ENCODE measurements at places on chromosomes 13 and 19.

DNA sequence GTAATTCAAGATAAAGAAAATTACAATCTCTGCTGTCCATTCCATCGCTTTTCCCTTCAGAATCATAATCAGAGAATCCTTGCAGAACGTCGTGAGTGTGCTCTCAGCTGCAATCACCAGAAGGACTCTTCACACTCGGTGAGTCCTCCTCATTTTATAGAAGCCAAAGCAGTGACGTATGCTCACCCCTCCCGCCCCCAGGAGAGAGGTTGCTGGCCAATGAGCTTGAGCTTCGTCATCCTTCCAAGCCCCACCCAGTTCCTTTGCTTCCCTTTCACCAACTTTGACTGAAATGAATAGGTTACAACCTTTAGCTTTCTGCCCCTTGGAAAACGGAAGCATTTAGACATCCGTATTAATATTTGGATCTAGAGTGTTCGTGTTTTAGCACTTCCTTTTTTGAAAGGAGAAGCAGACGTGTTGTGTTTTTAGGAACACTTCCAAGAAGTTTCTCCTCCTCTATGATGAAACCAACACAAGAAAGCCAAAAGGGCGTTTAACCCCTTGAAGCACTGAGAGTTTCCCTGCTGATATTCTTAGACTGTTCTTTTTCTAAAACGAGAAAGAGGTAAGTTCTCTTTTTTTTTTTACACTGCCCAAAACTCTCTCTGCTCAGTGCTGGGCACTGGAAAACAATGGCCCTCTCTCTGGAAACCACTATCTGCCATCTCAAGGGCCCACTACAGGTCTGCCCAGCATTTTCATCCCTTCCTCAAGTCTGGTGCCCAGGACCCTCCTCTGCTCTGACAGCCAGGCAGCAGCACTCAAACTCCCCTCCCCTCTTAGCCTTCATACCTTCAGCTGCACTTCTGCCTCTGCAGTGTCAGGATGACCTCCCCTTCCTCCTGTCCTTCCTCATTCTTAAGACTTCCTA, 44.3 kb upstream of the CEACAM21 start:
- DNase-seq: peak; percentile 71

DNA sequence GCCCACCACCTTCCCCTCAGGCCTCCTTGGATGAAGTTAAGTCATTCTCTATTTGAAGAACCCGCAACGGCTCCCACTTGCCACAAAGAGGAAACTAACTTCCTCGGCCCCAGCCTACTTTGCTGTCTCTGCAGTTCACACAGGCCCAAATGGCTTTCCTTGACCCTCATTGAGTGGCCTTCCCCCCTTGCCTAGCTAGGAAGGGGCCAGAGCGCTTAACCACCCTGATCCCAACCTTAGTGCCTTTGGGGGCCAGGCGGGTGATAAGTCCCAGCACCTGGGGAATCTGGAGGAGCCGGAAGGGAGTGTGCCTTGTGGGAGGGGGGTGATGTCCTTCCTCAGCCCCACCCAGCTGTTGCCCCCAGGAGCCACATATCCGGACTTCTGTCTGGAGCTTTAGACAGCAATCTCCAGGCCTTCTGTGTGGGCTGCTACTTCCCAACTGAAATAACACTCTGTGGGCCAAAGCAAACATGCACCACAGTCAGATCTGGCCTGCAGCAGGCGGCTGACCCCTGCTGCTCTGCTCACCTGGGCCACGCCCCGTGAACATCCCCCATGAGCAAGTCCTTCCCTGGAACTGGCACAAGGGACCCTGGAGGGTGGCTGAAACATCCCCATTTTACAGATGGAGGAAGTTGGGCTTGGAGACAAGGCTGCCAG, 10.5 kb downstream of the NECTIN2 start:
- no peak for DNase-seq

- no peak for DNase-seq
Measured at GRCh38 chr13:30900952-30901749, 4.9 kb upstream of the MEDAG start.

DNA sequence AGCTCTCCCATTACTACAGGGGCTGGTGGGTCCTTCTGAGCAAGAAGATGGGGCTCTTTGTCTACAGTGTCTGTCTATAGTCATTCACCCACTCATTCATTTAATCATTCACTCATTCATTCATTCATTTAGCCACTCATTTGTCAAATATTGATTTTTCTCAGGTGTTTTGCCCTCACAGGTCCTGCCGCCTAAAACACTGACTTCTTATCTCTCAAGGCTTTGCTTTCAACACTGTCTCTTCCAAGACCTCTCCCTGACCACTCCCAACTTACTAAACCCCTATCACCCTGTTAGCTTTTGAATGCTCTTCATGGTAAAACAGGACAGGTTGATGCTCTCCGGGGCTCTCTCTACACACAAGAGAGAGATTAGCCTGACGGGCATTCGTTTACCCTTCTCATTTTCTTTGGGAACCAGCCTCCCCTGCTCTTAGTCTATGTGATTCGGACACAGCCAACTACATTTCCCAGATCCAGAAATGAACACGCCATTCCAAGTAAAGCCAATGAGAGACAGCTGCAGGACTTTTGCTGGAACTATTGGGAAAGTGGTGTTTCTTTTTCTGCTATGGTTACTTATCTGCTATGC, 22.7 kb downstream of the FAM187B start:
- no peak for DNase-seq

GRCh38 chr19:40685563-40685962, 4.9 kb downstream of the NUMBL start:
- no peak for DNase-seq

DNA sequence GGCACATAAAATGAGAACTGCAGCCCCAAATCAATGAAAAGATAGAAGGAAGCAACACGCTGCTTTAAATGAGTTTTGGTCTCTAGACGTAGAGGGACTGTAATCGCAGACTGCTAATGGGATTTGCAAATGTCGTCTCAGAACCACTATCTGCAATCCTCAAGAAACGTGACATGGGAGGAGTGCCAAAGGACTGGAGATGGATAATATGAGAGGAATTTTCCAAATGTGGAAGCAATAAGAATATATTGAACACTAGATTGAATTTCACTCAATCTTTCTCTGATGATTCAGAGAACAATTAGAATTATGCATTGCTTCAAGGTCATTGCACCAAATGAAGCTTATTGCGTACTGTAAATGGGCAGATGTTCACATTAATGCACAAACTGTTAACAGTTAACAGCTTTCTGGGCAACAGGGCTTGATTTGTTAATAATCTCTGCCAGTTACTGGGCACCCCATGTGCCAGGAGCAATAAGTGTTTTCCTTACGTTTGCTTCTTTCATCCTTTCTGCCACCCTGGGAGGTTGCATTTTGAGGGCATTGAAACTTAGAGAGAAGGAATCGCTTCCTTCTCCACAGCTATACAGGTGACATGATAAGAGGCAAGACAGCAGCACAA, 62.8 kb upstream of the WASF3 start:
- no peak for DNase-seq

- no peak for DNase-seq
Measured at GRCh38 chr13:101289764-101290163, 126.5 kb downstream of the NALCN start.

DNA sequence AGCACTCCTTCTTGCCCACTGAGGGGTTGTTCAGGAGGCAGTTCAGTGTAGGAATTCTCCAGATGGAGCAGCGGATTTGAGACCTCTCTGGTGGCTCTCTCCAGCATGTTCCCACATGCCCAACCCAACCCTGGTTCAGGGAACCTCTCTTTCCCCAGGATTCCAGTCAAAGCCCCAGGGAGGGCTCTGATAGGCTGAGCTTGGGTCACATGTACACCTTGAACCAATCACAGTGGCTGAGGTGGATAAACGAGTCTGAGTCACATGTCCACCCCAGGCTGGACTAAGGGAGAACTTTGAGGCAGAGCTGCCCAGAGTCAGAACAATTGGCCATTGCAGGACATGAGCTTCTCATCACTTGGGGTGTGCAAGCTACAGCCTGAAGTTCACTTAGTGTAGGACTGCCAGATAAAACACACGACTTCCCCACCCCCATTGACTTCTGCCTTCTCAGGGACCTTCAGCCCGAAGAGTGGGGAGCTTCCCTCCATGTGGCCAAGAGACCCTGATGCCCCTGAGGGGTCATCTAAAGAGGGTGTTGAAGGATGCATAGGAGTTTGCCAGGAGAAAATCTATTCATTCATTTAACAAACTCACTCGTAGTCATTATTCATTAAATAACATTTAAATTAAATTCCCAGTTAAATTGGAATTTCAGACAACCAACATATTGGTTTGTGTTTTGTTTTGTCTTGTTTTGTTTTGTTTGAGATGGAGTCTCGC, 4.0 kb upstream of the MAST3 start:
- DNase-seq: no peak

- DNase-seq: no peak
Measured at GRCh38 chr13:44464471-44464870, 90.8 kb downstream of the SERP2 start.

- DNase-seq: no peak
Measured at GRCh38 chr13:30115257-30115600, 192.1 kb downstream of the KATNAL1 start.

DNA sequence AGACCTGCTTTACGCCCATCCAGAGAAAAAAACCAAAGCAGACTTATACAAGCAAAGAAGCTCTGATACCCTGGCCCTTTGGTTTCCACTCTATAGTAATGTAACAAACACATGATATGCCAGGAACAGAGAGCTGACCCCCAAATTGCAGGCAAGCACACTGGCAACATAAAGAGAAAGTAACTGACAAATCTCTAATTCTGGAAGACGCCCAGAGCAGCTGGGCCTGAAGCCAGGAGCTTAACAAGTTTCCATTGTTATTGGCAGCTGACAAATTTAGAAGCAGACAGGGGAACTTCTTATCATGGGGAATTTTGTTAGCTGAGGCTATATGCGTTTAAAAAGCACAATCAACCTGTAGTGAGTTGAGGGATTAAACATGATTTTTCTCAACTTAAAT, 158.0 kb downstream of the DLEU7 start:
- no peak for DNase-seq

- peak; percentile 36 for DNase-seq
Measured at GRCh38 chr13:20475927-20476691, 49.5 kb downstream of the CRYL1 start.

- DNase-seq: no peak
Measured at GRCh38 chr19:35296644-35297514, 4.9 kb downstream of the MAG start.

DNA sequence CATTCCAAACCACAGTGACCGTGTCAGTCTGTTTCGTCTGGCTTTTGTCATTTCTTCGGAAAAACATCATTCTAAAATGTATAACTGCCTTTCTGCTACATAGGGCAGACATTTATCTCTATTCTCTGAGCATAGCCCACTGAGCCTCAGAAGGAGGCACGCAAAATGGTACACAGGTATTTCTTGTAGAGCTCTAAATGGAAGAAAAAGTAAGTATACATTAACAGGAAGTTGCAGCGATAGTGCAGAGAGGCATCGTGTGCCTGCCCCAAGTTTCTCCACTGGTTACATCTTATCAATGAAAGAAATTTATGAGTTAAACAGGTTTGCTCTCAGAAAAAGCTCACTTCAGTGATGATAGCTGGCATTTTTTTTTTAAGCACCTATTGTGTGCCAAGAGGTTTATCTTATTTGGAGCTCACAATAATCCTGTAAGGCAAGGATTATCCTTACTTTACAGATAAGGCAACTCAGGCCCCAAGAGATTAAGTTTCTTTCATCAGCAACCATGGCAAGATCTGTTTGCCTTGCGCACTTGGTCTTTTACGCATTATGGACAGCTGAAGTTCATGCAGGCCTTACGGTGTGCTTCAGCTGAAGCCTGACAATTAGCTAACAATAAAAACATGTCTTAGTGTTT, 1.2 kb upstream of the RCBTB2 start:
- DNase-seq: no peak

DNA sequence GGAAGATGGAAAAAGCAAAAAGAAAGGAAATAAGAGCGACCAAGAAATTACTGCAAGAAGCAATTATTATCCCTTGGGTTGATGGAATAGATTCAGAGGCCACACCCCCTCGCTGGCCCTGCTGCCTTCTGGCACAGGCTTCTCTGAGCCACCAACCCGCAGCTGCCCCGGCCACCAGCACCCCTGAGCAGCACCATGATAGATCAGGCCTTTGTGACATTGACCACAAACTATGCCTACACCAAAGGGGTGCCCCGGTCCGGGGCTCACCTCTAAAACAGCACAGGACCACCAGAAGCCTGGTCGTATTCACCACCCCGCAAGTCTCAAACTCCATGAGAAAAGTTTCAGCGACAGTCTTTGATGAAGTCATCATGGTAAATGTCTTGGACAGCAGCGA, 1059.3 kb downstream of the SLITRK1 start:
- DNase-seq: no peak

DNA sequence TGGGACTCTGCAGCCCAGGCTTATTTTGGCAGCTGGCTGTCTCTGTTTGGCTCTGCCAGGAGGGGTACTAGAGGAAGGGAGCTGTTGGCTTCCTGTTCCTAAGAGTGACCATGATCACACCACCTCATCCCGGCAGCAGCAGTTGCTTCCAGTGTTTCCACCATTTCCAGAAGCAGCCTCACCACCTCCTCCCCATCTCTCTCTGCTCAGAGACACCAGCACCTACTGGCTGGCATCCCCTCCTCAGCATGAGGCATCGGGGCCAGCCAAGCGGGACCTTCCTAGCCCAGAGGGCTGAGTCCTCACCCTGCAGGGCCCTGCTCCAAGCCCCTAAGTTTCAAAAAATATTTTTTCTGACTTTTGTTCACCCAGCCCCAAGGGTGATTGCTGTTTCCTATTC, 59.0 kb downstream of the NUFIP1 start:
- DNase-seq: no peak

- no peak for DNase-seq
Measured at GRCh38 chr13:38008636-38009035, 139.1 kb upstream of the TRPC4 start.

GRCh38 chr13:111314852-111315251, 5.6 kb upstream of the TEX29 start:
- no peak for DNase-seq

- no peak for DNase-seq
Measured at GRCh38 chr19:27776020-27776419, 1436.9 kb downstream of the UQCRFS1 start.

DNA sequence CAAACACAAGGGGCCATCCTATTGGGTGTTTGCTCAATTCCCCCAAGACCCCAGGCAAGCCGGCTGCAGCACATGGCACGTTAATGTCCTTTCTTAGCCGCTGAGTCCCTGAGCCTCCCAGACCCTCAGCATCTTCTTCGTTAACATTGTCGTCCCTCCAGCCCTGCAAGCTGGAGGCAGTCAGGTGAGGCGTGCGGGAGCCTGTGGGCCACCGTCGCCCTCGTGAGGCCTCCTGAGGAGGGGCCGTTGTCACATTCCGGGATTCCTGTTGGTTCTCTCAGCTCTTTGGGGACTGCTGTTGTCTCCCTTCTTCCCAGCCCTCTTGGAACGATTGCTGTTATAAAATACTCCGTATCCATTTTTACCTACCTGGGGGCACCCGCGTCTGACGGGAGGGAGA, 140.6 kb downstream of the KDM4B start:
- no peak for DNase-seq

DNA sequence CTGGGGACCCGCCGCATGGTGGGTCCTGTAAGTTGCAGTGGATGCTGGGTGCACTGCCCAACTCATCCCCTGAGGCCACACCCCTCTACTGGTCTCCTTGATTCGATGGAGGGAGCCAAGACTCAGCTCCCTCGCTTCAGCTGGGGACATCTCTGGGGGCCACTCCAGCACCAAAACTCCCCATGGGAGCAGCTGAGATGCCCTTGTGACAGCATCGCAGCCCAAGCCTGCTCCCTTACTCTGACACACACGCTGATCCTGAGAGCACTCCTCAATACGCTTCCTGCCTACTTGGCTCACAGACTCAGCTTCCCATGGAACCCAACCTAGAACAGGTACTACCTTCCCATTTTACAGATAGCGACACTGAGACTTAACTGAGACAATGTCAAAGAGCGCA, 56.2 kb downstream of the PEPD start:
- no peak for DNase-seq
